ENCODE measurements at places on chromosomes 13 and 19.

- no peak for DNase-seq
These were observed 71.8 kb downstream of the PEPD start for GRCh38 chr19:33449799-33450198.

- no peak for DNase-seq
These were observed 23.4 kb upstream of the TCF3 start for GRCh38 chr19:1675633-1676350.

DNA sequence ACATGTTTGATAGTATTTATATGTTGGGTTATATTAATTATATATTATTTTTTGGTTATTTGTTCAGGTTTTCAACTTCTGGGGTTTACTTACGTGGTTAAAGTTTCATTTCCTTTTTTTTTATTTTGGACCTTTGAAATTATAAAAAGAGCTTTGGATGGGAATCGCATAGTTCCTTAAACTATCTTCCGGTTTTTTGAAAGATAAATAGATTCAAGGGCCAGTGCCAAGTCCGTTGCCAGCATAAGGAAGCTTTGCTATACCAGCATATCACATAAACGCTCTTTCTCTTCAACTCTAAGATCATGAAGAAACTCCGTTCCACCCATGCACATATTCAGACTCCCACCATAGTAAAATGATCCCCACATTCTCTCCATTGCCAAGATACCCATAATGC, 7.4 kb upstream of the OXGR1 start:
- no peak for DNase-seq

GRCh38 chr19:8386990-8387389, 3.2 kb upstream of the RAB11B start:
- no peak for DNase-seq

Measured in T-helper 9 cell (primary cell).